Stimulated activated CD4-positive, alpha-beta T cell treated with anti-CD3 and anti-CD28 coated beads, TNF-alpha, amount 100 ng/mL, for 48 hours (primary cell): ENCODE measurements at places on chromosomes 3 and 15.
A peak's percentile ranks its signal among the peaks of the same experiment; 100 is the strongest.

- DNase-seq = no peak
Measured at GRCh38 chr3:3200632-3201212, 21.2 kb upstream of the CRBN start.

GRCh38 chr3:124202754-124203153 is 210.8 kb upstream of the ROPN1 start:
- no peak for DNase-seq

DNA sequence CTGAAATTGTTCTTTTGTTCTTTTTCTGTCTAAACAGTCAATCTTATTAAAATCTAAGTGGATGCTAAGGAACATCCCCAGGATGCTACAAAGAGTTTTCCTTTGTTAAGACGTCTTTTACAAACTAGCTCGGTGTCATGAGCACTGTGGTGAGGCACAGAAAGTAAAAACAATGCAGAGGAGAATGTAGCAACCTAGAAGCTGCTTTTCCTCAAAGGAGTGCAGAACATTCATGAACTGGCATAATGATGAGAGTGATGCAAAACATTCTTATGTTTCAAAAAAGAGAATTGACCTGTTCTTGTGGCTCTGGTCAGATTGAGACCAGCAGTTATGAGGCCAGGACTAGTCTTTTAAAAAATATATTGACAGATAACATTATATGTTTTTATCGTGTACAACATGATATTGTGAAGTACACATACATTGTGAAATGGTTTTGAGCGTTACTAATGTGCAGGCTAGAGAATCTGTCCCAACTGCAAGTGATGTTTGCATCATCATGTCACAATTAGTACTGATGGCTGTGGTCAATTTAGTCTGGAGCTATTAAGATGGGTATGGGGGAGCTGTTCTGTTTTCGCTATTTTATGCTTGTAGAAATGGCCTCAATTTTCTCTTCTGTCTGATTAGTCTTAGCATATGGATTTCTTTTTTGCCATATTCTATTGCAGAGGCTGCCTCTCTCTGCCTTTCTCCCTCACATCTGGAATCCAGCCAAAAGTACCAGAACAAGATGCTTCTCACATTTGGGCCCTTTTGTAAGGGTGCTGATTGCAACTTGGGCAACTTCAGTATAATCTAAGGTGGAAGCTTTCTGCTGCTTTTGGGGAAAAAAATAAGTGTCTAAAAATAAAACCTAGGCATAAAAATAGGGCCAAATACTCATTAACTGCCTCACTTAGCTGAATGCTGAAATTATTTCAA is 50.2 kb downstream of the HHLA2 start:
- no peak for DNase-seq

DNA sequence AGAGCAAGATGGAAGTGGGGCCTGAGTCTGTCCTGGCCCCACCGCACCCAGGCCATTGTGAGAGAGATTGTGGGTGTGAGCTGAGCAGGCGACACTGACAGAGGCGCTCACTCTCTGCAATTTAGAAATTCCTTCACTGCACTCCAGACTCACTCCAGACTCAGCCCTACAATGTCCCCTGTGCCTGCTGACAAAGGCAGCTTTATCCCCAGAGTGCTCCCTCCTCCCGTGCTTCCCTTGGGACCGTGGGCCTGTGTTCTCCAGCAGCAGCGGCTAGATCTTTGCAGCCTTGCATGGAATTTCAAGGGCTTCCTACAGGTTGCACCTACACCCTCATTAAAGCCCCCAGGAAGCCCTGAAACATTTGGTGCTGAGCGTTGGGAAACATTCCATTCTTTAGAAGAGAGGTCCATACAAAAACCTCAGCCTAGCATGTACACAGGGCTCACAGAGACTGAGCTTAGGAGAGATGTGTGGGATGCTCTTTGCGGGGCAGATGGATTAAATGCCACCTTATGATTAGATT is 1.3 kb upstream of the IL16 start:
- DNase-seq = no peak

DNA sequence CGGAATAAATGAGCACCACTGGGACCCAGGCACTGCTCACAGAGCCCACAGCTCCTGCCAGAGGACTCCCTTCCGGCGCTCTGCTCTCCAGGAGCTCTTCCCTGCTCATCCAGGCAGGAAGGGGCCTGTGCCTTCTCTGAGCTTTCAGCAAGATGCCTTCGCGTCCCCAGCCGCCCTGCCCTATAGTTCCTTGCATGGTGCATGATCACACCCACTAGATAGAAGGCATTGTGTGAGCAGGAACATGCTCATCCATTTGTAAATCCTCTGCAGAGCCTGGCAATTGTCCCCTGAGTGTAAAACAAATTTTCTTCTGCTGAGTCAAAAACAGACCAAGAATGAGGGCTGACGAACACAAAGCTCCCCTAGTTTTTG is 181.6 kb downstream of the MEGF11 start:
- no peak for DNase-seq

GRCh38 chr15:40357723-40358470 is at the start of gene DISP2:
Gene DISP2, plus strand, starts transcription at chr15:40358219. Its CDS starts 103 bp downstream, at chr15:40358322.
- peak; percentile 86 for DNase-seq

DNA sequence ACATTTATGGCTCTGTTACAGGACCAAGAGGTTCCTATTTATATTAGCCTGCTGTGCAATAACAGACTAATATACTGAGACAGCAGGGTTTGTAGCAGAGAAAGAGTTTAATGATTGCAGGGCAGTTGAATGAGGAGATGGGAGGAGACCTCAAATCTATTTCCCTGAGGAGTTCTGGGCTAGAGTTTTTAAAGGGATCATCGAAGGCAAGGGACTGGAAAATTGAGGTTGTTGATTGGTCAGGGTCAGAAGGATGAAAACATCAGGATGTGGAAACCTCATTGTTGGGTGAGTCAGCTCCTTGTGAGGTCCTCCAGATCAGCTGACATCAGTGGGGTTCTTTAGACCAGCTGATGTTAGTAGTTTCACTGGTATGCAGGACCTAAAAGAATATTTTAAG is 60.6 kb upstream of the GOLGA8B start:
- DNase-seq = no peak

- DNase-seq = no peak
Measured at GRCh38 chr3:170355738-170356595, 1.5 kb upstream of the SKIL start.

DNA sequence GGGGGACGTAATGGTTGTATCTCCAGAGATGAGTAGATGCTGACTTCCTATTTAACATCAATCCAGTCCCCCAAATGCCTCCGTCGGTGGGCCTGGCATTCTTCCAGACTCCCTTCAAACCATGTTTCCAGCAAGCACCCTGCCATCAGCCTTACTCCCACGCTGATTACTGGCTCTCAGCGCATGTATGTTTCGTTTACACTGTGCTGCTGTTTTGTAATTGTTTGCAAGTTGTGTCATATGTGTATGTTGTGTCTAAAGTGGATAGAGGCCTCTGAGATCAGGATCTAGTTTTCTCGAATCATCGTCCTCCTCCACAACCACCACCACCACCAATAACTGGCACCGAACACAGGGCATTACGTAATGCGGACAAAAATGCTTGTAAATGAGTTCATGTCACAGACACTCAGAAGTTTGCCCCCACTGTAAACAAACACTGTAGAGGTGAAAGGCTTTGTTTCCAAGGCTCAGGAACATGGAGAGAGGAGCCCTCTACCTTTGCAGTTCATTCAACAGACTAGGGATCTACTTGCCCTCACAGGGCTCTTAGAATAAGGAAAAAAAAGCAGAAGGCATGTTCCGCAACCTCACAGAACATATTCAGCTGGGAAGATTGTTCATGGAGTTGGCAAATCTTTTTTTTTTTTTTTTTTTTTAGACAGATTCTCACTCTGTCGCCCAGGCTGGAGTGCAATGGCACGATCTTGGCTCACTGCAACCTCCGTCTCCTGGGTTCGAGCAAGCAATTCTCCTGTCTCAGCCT is 46.1 kb upstream of the SEMA4B start:
- DNase-seq = no peak

DNA sequence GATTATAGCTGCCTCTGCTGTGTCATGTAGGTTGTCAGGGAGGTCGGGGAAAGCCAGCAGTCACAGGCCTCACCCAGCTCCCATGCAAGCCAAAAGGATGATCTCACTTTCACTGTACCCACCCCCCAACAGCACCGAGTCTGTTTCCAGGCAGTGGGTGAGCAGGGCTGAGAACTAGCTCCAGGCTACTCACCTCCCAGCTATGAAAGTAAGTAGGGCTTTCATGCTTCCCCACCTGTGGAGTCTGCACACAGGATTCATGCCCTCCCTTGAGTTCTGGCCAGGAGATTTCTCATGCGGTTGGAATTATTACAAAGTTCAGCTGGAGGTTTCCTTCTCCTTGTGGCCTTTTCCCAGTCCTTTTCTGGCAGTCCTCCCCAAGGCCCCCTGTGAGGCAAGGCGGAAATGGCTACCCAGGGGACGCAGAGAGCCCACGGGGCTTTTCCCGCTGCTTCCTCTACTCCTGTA is 356.2 kb downstream of the SV2B start:
- no peak for DNase-seq

DNA sequence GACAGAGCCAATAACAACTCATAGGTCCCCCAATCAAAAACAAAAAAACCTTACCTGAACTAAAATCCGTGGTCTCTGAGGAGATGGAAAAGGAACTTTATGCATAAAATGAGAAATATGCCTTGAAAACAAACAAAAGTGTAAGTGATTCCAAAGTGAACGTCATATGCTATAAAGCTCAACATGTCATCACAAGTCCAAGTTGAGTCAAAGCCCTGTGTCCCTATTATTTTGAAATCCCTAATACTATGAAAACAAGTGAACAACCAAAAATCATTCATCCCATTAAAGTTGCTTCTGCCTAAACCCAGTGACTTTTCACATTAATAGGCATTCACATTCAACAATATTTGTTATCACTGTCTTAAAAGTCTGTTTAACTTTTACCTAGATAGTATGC is 59.4 kb downstream of the DENND4A start:
- no peak for DNase-seq

DNA sequence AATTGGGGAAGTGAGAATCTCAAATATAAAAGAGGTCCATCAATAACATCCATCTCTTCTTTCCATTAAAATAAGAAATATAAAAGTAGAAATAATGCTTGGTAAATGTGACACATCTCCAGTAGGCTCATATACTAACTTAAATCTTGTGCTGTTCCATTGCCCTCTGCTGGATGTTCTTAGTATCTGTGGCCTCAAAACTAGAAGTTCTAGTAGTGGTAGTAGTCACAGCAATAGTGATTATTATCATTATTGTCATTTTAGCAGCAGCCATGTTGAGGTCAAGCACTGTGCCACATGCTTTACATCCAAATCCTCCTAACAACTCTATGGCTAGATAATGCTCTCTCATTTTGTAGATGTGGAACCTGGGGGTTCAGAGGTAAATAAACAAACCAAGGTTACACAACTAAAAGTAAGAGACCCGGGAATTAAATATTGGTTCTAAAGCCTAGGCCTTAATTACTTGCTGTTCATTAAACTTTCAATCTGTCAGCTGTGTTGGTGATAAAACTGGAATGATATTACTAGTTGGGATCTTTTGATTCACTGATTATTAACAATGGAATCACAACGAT is 20.2 kb upstream of the BTLA start:
- DNase-seq = no peak

GRCh38 chr3:143134471-143134870 is 14.9 kb downstream of the CHST2 start:
- no peak for DNase-seq

DNA sequence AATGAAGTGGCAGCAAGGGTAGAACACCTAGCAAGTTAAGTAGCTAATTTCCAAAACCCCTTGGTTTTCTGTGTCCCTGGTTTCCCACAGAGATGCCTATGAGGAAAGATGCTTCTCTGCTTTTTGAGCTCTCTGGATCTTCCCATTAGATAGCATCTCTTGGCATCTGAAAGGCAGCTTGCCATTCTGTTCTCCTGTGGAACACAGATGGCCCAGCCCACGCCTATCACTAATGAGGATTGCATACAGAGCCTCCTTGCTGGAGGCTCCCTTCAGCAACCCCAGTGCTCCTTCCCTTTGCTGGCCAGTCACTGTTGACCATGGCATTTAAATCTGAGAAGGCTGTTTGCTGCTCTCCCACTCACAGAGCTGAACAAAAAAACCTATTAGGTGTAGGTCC is 34.4 kb upstream of the ETV5 start:
- DNase-seq = no peak

GRCh38 chr3:45318689-45319088 is 69.7 kb upstream of the LARS2 start:
- DNase-seq = no peak

DNA sequence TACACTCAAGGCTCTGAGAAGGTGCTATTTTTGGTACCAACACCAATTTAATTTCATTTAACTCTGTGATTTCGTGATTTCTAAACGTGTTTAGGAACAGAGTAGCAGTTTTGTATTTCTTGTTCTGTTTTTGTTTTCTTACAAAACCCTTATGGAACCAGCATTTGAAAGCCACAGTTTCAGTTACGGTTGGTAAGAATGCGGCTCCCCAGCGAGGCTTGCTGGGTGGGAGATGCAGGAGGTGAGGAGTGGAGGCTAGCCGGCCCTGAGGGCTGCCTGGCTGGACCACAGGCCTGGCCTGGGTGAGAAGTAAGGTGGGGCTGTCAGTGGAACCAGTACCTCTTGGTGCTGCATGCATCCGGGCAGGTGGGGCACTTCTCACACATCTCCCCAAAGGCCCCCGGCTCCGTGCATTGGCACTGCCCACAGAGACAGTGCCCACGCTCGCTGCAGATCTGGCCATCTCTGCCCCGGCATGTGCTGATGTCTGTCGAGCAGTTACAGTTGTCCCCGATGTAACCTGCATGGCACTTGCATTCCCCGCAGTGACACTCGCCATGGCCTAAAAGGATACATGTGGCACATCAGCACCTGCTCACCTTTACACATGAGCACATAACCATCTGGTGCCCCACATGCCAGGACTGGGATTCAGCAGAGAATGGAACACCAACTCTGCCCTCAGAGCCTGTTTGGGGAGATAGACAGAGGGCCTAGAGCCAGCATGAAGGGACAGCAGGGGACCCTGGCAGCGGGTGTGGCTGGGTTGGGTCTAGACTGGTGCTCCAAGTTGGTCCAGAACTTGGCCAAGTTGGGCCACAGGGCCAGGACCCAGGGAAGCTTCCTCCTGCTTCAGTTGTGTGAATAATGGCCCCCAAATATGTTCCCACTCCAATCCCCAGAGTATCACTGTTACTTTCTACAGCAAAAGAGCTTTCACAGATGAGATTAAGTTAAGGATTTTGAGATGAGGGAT is 43.4 kb downstream of the UMPS start:
- no peak for DNase-seq

- DNase-seq = no peak
Measured at GRCh38 chr3:196843435-196844110, 24.1 kb upstream of the SENP5 start.

DNA sequence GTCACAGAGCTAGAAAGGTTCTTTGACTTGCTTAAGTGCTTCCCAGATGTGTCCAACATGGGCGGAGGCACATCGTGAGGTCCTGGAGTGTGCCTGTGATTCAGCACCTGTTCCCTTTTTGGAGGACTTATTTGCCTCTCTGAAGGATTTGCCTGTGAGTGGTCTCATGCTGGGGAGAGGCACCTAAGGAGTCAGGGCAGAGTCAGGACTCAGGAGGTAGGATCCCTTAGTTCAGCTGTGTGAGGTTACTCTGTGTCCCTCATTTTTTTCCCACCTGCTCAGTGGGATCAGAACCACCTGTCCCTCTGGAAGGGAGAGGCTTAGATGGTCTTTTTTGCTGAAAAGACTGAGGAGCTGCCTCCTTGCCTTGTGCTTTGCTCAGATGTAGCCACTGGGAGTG is 3.0 kb downstream of the ZNF589 start:
- no peak for DNase-seq
